HCT116 (cell line): ENCODE measurements at places on chromosomes 11 and 22.

- no peak for DNase-seq
Observed at GRCh38 chr22:36386900-36387708, 663 bp downstream of the MYH9 start.

DNA sequence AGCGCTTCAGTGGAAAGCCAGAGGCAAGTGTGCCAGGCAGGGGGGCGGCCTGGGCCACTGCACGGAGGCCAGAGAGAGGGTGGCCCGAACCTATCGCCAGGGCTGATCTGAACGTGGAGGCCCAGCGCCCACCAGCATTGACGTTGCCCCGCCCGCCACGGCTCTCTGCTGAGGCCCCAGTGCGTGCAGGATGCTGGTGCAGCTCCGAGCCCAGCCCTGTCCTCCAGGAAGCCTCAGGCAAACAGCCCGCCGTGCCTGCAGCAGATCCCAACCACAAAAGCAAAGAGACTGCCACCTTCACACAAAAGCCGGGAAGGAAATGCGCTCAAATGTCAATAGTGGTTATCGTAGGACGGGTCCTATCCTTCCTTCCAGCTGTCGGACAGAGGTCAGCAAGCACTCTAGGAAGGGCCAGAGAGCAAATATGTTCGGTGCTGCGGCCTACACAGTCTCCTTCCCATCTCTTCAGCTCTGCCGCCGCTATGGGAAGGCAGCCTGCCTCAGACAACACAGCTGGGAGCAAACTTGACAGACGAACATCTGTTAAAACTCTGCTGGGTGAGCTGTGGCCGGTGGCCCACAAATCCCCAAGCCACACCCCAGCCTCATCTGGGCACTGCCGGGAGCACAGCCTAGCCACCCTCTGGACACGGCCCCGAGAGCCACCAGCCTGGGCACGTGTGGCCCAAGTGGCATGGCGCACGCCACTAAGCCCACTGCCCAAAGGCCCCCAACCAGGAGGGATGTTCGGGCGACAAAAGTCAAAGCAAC is 146.2 kb downstream of the CRYBB2 start:
- no peak for DNase-seq

DNA sequence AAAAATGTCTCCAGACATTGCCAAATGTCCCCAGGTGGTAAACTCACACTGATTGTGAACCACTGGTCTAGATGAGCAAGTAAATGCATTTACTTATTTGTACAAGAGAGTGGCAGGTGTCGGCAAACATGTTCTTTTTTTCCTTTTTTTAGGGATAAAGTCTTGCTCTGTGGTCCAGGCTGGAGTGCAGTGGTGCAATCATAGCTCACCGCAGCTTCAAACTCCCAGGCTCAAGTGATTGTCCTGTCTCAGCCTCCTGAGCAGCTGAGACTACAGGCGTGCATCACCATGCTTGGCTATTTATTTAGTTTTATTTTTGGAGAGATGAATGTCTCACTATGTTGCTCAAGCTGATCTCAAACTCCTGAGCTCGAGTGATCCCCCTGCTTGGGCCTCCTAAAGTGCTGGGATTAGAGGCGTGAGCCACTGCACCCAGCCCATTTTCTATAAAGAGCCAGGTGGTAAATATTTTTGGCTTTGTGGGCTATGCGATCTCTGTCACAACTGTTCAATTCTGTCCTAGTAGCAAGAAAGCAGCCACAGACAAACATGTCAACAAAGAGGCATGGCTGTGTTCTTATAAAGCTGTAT is 1.4 kb downstream of the VPREB1 start:
- no peak for DNase-seq

GRCh38 chr11:44344921-44345320 is 35.0 kb upstream of the ALX4 start:
- no peak for DNase-seq

DNA sequence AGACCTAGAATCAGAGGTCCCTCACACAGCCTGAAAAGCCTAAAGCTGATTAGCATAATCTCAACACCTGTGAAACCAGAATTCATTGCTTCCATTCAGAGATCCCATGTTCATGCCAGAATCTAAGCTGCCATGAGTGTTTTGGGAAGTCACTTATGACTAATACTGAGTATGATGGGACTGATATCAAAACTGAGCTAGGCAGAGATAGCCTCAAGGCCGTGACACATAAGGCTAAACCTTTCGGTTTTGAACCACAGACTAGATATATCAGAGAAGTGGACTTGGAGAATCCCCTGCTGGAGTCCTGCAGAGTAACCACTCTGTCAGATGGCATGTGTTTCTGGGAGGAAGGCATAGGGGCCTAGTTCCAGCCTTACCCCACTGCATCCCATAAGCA is 23.1 kb upstream of the GLYATL2 start:
- no peak for DNase-seq

DNA sequence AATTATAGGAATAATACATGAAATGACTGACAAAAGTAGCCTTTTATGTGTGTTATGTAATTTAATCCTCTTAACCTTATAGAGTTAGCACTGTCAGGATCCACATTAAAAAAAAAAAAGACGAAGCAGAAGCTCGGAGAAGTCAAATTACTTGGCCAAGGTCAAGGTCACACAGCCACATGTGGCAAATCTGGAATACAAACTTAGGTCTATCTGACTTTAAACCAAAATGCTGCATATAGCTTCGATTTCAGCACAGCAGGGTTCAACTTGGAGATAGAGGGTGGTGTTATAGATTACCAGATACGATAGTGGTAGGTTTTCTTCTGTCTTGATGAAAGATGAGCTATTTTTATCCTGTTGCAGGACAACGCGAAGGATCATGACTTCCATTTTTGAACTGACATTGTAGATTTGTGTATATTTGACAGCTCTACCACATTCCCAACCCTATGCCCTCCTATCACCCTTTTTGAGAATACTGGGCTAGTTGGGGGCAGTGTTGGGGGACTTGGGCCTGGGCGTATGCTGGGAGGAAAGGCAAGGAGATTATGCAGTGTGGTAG is 11.6 kb upstream of the EHF start:
- DNase-seq = no peak

- DNase-seq = no peak
Observed at GRCh38 chr22:31492151-31492550, 2.5 kb upstream of the EIF4ENIF1 start.

GRCh38 chr11:7603031-7603781 is 70.1 kb downstream of the CYB5R2 start:
- DNase-seq = no peak

DNA sequence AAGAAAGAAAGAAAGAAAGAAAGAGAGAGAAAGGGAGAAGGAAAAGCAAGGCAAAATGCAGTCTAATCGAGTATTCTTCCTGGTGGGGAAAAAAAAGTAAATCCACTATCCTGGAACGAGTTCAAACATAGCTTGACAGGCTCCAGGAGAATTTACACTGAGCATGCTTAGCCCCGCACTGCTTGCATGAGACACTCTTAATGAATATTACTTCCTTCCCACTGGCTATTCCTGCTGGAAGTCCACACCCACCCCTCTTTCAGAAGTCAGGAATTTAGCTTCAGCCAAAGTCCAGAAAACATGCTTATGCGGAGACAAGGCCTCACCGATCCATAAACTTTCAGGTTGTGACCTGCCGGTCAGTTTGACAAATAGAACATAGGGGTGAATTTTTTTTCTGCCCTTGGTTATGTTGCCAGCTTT is 251.8 kb upstream of the BLID start:
- DNase-seq = no peak

DNA sequence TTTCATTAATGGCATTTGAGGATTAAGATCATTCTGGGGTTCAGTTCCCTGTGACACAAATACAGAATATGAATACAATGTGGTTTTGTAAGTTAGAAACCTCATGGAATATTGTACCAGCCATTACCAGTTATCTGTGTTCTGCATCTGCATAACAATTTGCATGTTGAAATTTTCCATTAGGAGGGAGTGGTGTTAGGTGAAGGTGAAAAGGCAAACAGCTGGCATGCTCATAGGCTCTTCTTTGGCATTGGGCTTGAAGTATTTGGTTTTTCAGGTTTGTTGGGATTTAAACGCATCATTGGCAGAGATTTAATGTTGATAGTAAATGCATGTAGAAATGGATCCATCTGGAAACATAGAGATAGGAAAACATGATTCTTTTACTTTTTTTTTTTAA is 18.6 kb downstream of the RTN3 start:
- no peak for DNase-seq

- DNase-seq = no peak
Observed at GRCh38 chr22:26182723-26183122, 13.5 kb downstream of the SEZ6L start.

DNA sequence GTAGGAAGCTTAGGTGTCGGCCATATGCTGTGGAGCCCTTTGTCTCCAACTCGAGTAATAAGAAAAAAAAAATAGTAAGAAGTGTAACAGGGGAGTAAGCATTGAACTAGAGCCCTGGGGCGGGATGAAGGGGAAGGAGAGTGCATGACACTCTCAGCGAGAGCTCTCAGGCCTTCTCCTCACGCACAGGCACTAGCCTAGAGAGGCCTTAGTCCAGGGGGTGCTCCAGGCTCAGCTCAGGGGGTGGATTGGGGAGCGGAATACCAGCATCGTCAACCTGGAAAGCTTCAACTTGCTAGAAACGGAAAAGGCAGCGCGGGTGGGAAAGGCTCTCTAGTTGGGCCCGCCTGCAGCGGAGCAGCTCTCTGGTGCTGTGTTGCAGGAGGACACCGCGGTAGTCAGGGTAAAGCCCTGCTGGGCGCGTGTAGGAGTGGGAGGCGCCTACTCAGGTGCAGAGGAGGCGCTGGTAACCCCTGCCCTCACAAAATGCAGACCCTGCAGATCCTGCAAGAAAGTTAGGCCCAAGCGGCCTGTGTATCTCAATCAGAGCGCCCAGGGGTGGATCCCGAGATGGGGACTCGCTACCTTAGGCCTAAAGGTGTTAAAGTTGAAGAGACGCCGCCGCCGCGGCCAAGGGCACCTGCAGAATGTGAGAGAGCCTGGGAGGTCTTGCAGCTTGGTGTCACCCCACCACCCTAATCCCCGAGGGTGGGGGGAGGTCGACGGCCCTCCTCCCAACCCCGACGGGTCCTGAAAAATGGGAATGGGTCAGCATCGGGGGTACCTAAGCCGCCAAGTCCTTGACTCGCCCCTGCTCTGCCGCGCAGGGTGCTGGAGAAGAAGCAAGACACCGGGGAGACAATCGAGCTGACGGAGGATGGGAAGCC is 2.8 kb downstream of the SLC17A6 start:
- no peak for DNase-seq
